ENCODE measurements at places on chromosomes 3 and 15.

DNA sequence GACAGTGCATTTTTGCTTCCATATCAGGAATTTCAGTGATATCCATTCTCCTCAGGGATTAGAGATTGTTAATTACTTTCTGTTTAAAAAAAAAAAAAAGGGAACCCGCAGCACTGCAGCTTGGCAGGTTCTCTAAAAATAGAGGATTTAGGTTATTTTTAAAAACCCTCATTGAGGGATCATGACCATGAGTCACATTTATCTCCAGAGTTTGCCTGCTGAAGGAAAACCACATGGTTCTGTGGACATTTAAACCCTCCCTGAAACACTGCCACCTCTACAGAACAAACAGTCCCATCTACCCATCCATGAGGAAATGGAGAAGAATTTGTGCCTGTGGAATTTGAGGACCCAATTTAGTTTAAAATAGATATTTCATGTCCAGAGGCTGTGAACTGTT is 66.2 kb upstream of the UBE2E1 start:
- no peak for DNase-seq

- no peak for DNase-seq
These were observed 2.0 kb upstream of the CLDN16 start for GRCh38 chr3:190385731-190386688.

DNA sequence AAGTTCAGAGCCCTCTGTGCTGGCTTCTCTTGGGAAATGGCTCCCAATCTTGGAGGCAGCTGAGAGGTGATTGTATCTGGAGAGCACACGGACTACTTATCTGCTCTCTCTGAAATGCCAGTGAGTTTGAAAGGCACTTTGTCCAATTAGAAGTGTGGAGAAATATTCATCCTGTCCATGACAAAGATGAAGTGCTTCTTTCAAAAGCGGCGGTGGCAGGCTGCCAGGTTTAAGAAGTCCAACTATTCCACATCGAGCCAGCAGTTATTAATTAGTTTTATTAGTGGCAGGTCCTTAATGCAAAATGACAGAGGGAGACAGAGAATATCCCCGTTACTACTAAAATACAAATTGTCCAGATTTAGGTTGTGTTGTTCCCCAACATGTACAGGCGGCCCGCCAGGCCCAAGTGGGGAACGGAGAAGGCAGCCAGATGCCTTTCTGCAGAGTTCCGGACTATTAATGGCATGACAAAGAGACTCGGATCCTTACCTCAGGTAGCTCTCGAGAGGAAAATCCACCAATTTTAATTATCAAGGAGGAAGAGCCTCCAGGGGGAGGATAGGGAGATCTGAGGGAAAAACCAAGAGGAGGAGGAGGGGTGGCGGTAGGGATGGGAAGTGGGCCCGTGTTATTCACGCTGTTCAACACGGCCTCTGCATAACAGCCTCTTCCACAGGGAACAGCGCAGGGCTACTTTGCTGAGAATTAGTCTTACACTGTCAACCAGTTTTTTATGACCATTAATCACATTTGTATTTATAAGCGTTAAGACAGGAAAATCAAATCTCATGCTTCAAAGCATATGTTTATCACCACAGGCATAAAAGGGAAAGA is 42.0 kb downstream of the RORA start:
- no peak for DNase-seq

GRCh38 chr3:66338927-66339326 is 118.1 kb downstream of the SLC25A26 start:
- DNase-seq: no peak

DNA sequence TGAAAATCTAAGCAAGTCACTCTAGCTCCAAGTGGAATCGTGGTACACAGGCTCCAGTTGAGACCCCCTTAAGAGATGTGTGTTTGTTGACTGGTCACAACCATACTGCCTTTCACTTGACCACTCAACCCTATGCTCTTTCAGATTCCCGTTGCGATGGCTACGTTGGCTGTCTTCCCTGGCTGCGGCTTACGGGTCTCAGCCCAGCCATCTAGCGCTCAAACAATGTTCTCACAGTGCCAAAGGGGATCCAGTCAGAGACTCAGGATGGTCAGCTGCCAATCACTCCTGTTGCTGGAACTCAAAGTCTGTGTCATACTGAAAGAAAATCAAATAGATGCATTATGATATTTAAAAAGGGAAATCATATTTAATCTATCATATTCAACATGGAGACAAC is 237.6 kb downstream of the ITPR1 start:
- no peak for DNase-seq

GRCh38 chr3:8619548-8619947 is 25.1 kb downstream of the SSUH2 start:
- DNase-seq: no peak

DNA sequence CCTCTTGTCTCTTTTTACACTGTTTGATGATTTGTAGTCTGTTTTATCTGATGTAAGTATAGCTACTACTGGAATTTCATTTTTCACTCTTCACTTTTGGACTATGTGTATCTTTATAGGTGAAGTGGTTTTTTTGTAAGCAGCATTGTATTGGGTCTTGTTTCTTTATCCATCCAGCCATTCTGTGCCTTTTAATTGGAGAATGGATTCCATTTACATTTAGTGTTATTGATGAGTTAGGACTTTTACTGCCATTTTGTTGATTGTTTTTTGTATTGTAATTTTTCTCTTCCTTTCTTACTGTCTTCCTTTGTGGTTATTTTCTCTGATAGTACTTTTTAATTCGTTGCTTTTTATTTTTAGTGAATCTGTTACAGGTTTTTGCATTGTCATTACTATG is 54.5 kb downstream of the RNF13 start:
- DNase-seq: no peak

DNA sequence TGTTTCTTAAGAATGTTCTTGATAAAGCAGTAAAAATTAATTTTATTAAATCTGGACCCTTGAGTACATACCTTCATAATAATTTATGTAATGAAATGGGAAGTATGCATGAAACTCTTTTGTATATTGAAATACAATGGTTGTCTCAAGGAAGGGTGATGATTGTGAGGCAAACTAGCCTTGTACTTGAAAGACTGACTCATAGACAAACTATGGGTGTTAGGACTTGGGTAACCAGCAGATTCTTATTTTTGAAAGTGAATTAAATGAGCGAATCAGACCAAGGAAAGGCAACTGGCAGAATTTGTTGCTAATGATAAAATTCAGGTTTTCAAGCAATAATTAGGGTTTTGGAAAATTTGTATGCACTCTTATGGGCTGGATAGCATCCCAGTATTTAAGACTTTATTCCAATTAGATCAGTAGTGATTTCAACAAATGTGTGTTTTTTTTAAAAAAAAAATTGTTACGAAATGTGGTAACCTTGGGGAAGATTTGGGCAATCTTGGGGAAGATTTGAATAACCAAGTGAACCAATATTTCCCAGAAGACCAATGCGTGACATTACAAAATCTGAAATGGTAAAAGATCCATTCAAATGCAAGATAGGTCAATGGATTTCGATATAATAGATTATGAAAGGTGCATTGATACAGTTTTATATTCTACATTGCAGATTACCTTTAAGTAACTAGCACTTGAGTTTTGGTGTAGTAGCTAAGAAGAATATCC is 42.0 kb downstream of the ATP2C1 start:
- no peak for DNase-seq

GRCh38 chr15:95733931-95734330 is 596.6 kb upstream of the NR2F2 start:
- no peak for DNase-seq

- DNase-seq: no peak
These were observed 66.0 kb downstream of the GOLIM4 start for GRCh38 chr3:168029705-168030104.

- DNase-seq: no peak
These were observed 843 bp downstream of the ATG7 start for GRCh38 chr3:11272906-11273574.

GRCh38 chr3:58085616-58086015 is 77.4 kb downstream of the FLNB start:
- DNase-seq: no peak

DNA sequence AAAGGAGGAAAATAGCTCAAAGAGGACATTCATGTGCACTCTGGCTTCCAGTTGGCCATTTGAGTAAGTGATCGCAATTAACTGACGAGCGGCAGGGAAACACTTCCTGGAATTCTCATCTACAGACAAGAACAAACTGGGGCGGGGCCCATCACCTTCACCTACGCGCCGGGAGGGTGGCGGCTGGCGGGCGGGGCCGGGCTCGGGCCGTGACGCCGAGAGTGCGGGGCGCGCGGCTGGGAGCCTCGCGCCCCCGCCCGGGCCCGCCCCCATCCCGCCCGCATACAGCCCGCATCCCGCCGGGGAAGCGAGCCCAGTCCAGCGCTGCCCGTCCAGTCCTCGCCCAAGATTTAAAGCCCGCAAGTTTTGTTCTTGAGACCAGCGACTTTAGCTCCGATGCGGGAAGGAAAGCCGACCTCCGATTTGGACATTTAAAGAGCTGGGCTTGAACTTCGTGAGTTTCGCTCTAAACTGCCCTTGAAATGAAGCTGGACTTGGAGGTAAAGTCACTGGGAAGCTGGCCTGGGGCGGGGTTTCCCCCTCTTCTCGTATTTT is at the start of gene B3GNT5:
TSS of gene B3GNT5 (plus strand) at position 281 of the 555 bp plus-strand sequence. CDS start 16,546 bp downstream, outside the sequence.
- DNase-seq: no peak

DNA sequence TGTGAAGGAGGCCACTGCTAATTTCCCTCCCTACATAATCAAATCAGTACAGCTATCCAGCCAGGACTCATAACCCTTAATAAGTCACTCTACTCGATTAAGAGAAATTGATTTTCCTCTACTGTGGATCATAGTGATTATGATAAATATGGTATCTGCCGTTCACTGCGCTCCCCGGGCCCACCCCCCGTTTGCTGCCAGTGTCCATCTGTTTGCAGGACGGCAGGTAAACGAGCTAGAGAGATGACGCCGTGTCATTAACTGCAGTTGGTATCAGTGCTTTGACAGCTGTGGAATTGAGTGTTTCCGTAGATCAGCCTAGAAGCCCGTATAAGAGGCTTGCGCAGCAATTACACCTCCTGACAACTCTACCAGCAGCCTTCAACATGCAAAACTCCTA is 94.9 kb downstream of the ROBO2 start:
- no peak for DNase-seq

DNA sequence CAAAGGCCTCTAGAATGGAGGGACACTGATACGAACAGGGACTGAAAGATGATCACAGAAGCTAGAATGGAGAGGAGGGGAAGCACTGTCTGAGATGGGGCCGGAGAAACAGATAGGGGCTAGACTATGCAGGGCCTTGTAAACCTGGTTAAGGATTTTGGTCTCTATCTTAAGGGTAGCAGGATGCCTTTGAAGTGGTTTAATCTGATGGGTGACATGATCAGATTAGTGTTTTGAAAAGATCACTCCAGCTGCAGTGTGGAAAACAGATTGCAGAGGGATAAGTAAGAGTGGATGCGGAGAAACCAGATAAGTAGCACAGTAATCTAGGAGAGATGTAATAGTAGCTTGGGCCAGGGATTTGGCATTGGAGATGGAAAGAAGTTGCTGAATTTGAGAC is 108.1 kb downstream of the RSRC1 start:
- no peak for DNase-seq

- no peak for DNase-seq
These were observed 129.7 kb downstream of the ARNT2 start for GRCh38 chr15:80533790-80534333.

DNA sequence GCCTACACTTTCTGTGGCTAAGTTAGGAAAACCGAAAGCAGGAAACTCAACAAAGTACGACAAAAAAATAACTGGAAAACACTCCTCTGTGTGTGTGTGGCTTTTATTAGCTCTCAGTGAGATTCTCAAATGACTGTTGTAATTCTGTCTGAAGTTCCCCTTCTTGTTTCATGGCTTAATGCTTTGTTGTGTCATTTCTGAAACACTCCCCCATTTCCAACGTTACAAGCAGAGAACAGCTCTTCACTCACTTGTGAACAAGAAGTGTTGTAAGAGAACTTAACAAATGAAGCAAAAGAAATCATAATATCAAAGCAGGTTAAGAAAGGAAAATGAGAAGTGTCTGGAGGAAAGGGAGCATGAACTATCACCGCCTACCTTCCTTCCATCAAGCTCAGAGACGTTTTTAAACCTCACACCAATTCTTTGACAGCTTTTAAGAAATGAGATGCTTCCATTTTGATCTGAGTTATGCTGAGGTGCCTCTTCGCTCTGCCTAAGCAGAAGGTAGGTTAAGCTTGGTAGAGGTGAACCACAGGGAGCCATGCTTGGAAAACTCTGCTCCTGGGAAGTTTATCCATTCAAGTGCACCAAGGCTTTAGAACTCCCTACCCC is 12.4 kb upstream of the SEC62 start:
- DNase-seq: no peak

DNA sequence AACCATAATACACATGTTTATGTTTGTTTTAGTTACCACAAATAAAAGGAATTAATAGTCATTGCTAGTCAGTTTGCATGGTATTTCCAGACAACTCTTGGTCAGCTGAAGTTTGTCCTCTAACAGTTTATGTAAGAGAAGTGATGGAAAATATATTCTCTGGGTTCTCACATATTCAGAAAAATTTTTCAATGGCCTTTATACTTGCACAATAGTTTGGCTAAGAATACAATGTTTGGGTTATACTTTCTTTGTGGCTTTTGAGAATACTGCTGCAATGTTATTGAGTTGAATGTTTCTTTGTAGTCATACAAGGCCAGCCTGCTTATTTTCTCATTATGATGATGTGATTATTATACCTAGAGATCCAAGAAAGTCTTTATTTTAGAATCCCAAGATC is 133.9 kb downstream of the RAP2B start:
- no peak for DNase-seq

DNA sequence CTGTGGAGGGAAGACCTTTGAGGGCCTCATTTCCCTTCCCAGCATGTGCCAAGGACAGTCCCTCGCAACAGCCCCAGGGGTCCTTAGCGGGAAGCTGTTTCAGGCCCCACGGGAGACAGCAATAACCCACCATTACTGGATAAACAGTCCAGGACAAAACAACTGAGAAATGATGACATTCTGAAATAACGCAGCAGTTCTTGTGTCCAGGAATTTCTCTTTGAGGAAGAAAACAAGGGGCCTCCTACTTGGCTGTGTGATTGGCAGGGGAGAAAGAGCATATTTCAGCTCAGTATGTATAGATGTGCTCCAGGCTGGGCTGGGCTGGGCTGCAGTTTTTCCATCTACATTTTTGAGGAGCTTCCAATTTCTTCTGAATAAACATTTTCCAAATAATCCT is 82.2 kb upstream of the THBS1 start:
- DNase-seq: no peak

- DNase-seq: no peak
These were observed 30.2 kb downstream of the BCL2L10 start for GRCh38 chr15:52082197-52083036.

All from stimulated activated CD8-positive, alpha-beta memory T cell treated with anti-CD3 and anti-CD28 coated beads, Interleukin-4, amount 100 ng/mL, for 1 hour (primary cell).